ENCODE measurements at places on chromosomes 11 and 22.

GRCh38 chr11:43689167-43689566, 8.6 kb downstream of the HSD17B12 start:
- DNase-seq, result no peak

DNA sequence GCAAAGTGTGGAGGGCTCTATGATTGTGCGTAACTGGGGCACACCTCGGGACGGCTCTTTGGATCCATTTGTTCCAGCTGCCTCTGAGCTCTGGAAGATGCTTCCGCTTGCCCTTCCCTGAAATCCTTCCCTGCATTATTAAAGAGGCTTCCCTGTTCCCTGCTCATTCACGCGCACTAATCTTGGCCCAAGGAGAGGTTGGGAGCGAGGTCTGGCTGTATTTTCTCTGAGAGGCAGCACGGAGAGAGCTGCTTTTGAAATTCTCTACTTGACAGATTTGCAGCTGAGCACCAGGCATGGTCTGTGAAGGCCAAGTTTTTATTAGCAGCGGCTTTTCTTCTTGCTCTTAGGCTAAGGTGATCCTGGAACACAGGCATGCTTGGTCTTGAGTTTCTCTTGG, 94.8 kb upstream of the NTM start:
- DNase-seq, result no peak

GRCh38 chr11:96197801-96198701, 144.9 kb downstream of the MAML2 start:
- no peak for DNase-seq

- DNase-seq, result no peak
These were observed 4.6 kb upstream of the DIXDC1 start for GRCh38 chr11:111932611-111932950.

GRCh38 chr11:78161962-78162371, 22.5 kb upstream of the ALG8 start:
- no peak for DNase-seq

DNA sequence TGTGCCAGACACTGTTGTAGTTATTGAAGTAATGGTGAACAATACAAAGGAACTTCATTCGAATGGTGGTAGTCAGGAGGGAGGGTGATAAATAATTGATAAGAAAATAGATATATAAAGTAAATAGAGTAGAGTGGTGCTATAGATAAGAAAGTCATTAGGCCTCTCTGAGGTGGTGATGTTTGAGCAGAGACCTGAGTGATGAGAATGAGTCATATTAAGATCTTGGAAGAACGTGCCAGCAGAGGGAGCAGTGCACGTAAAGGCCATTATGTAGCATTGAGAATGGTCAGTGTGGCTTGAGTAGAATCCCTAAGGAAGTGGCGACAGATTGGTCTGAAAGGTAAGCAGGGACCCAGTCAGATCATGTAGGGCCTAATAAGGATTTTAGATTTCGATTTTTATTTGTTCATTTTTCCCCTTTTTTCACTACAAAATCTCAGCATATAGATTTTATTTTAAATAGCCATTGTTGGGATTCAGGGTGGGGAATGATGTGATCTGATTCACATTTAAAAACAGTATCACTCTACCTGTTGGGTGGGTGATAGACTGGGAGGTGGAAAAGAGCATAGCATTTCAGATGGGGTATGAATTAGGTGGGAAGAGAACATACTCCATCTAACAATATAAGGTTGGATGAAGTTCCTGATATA, 44.7 kb downstream of the CCDC90B start:
- DNase-seq, result no peak

GRCh38 chr11:35106595-35106994, 32.4 kb upstream of the CD44 start:
- DNase-seq, result no peak

DNA sequence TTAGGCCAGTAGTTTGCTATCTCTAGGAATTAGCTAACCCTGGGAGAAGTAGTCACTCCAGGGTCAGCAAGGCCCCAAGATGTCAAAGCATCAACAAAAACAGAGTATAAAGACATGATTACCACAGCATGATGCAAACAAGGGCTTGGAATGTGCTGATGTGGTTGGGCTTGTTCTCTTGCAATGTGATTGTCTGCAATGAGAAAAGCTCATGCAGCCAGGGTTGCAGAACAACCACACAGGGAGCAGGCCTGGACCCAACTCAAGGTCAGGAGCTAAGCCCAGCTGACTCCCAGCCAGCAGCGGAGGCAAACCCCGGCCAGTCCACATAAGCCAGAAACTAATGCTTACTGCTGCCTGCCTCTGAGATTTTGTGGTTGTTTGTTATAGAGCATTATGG, 132.4 kb upstream of the ZC3H12C start:
- DNase-seq, result peak; percentile 75
